Activated effector memory CD4-positive, alpha-beta T cell treated with Interleukin-2 at 50 U/mL for 16 hours (primary cell): ENCODE measurements at places on chromosomes 11 and 22.

- DNase-seq: no peak
These were observed 81.2 kb upstream of the SPON1 start for GRCh38 chr11:13881226-13881905.

DNA sequence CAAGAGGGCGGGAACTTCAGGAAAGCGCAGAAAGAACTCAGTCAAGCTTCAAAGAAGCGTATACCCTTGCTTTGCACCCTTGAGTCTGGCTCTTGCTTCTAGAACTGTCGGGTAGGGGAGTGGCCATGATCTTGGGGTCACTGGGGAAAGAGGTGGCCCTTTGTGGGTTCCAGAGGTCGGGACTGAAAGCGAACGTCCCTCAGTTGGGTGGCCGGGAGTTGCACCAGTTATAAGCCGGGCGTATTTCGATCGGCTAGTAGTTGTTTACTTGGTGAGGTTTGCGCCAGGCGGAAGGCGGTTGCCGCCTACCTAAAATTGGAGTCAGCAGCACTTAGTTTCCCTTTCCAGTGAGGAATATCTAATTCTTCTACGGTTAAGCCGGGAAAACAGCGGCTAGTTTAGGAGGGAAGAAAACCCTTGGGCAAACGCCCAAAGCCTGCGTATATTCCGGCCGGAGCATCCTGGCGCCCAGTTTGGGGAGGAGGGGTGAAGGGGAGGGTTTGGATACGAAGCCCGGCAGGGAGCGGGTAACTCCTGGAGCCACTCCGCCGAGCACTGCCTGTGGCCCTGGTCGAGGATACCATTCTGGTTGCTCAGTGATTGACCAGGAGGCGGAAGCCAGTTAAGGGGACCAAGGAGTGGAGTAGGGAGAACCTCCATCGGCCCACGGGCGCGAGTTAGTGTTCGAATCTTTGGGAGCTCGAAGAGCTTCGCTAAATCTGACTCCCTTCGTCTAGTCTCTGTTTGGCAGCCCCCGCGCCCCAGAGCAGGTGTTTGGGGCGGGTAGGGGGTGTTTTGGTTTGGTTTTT lies 807 bp upstream of the WT1 start:
- DNase-seq: no peak

DNA sequence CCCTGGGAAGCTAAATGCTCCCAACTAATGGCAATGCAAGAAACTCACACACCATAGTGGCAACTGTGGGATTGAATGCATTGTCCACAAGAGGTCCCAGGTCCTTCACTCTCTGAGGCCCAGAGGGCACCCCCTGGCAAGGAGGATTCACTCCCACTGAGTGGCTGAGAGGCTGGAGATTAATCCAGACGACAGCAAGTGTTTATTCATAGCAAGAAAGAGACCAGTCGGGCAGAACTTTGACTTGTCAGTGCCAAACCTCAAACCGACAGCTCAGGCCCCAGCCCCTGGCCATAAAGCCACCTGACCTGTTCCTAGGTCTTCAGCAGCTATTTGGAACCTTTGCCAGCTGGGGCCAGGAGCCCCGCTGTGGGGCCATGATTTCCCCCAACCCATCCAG lies 54.5 kb upstream of the MPEG1 start:
- no peak for DNase-seq

DNA sequence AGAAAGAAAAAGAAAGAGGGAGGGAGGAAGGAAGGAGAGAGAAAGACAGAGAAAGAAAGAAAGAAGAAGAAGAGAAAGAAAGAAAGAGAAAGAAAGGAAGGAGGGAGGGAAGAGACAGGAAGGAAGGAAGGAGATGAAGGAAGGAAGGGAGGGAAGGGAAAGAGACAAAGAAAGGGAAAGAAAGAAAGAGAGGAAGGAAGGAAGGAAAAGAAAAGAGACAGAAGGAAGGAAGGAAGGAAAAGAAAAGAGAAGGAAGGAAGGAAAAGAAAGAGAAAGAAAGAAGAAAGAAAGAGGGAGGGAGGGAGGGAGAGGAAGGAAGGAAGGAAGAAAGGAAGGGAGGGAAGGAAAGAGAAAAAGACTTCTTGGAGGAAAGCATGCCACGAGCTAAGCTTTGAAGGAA lies 19.1 kb downstream of the POU2AF2 start:
- DNase-seq: no peak

DNA sequence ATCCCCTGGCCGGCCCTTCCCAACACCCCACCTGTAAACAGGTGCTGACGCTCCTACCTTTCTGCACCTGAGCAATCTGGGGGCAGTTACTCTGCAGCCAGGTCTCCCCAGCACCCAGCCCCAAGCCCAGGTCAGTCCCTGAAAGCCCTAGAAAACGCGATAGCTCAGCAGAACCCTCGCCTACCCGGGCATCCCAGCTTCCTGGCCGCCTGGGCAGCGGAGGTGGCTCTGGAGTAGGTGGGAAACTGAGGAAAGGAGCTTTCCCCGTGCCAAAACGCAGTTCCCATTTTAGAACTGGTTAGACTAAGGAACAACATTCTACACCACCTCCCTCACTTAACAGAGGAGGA lies 445 bp downstream of the SYTL2 start:
- DNase-seq: no peak

DNA sequence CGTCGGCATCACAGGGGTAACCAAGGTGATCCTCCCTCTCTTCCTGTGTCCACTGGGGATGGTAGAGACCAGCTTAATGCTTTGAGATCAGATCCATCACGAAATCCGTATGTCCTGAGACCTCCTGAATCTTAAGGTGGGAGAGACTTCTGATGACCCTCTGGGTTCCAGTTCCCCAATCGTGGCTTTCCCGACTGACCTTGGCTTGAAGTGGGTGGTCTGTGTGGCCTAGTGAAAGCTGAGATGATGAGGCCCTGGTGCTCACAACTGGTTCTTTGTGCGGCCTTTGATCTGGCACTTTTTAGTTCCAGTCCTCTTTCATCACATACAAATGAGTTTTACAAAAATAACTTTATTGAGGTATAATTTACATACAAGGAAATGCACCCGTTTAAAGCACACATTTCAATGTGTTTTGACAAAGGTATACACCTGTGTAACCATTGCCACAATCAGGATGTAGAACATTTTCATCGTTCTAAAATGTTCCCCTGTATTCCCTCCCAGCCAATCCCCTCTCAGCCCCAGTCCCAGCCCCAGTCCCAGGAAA lies 6.1 kb downstream of the MIAT start:
- no peak for DNase-seq

DNA sequence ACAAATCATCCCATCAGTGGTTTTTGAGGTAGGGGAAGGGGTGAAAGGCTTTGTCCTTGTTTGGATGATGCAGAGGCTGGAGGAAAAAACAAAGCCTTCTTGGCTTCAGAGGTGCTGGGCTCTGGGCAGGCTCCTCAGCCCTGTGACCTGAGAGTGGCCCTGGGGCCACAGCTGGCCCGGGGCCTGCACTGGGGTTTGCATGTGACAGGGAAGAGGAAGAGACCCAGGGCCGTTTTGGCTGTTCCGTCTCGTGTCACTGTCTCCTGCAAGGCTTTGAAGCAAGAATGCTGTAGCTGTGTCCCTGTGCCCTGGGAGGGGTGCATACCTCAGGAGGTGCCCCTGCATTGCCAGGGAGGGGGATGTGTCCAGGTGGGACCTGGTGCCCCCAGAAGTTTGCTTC lies 12.6 kb downstream of the ARHGAP8 start:
- DNase-seq: no peak

DNA sequence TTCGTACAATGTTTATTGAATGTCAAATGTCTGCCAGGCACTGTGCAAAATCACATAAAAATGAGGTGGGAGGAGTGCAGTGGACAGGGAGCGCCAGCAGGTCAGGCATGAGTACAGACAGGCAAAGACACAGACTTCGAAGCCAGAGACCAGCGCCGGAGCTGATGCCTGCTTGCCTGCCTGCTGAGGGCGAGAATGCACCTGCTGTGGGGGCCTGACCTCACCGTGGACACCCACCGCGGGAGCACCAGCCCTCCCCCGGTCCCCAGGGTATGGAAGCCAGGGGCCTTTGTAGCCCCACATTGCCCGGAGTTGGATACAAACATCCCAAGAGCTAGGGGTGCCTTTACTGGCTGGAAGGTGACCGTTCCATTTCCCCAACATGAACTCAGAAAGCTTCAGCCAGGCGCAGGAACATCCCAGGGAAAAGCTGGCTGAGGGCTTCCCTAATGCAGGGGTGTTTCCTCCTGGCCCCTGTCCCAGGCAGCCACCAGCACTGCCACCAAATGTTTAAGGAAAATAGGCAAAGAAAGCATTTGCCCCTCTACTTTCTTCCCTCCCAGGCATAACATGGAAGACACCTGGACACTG lies 17.9 kb downstream of the IFITM10 start:
- no peak for DNase-seq

- DNase-seq: no peak
These were observed 171.3 kb upstream of the TMEM45B start for GRCh38 chr11:129644326-129644725.

DNA sequence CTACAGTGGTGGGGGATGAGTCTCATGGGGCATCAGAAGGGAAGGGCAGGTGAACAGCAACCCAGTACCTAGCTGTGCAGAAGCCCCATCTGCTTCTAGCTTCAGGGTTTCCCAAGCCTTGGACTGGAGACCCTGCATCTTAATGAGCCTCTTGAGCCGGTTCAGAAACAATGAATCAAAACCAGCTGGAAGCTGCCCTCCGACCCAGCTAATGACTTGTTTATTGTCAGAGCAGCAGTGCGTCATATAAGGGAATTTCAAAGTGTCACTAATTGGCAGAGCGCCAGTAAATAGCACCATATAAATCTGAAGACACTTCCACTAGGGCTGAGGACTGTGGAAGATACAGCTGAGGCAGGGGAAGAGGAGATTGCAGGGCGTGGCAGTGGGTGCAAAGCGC lies 57.5 kb downstream of the RPUSD4 start:
- no peak for DNase-seq

- no peak for DNase-seq
These were observed 37.8 kb downstream of the PLEKHA7 start for GRCh38 chr11:16976379-16976778.

DNA sequence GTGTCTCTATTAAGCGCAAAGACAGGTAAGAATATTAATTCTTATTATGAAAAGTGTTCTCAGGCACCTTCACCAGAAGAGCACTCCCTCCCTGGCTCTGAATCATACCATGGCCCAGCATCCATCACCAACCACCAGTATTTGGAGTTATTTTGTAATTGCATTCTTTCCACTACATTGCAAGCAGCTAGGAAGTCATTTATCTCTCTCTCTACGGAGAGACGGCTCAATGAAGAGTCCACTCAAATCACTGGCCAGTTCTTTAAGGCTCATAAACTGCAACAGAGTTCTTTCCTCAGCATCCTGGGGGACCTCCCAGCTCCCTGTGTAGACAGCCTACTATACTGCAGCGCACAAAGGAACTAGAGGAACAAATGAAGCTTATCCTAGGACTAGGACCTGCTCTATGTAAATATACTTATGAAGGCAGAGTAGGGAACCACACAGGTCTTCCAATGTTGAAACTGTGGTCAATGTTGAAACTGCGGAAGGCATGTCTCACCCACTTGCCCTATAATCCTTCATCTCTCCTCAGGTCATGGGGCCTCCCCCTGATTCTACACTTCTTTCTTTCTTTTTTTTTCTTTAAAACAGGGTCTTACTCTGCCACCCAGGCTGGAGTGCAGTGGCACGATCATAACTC lies 63.4 kb downstream of the AAMDC start:
- no peak for DNase-seq
